IMR-90 (cell line): ENCODE measurements at places on chromosomes 1 and 21.

DNA sequence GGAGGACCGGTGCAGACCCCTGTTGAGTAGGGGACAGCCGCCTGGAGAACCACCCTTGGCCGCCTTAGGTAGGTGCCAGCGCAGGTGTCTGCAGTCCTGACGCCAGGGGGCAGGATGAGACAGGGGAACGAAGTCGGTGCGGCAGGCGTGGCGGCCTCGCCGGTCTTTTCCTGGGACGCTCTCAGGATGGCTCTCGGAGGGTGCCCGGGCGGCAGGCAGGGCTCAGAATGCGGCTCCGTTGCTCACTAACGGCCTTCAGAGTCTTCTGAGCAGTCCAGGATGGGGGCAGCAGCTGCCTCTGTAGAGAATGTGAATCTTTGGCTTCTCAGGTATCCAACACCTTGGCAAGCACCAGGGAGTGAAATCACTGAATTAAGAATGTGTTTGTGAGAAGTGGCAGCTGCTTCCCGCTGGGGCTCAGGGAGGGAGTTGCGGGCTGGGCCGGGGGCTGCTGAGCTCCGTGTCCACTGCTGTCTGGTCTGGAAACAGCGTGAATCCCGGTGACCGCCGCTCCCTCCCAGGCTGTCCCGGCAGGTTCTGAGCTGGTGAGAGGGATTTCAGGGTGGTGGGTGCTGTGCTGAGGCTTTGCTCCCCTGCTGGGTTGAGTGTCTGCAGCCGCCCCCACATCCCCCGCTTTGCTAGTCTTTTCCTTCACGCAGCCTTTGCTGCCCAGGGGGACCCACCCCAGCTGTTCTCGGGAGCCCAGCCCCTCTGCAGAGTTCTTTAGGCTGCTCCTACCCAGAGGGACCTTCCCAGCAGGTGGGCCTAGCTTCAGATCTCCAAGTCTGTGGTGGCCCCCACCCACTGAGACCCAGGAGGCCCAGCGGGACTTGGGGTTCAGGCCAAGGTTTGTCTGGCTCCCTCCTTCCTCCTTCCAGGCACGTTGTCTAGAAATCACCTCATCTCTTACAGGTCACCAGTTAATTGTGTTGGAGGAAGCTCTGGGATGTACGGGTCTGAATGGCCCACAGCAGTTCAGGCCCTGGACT is 11.1 kb upstream of the C1orf174 start:
- peak; percentile 37 for DNase-seq

GRCh38 chr1:30950700-30951099 is 42.1 kb upstream of the SDC3 start:
- no peak for DNase-seq

DNA sequence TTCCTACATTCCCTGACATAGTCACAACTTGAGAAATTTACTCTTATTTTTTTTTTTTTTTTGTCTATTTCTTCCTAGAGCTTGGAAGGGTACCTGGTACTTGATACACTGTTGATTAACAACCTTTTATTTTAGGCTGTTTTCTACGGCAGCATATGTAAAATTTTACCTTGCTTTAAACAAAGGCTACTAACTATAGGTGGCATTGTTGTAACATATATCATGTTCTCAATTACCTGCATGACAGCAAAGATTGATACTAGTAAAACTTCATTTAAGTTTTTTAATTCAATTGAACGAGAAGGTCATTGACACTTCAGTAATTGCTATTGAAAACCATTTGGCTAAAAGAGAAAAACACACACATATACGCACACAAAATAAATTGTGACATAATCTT is 238.3 kb upstream of the ESRRG start:
- DNase-seq: no peak

GRCh38 chr1:30522031-30523004 is 201.1 kb downstream of the MATN1 start:
- DNase-seq: peak; percentile 8

DNA sequence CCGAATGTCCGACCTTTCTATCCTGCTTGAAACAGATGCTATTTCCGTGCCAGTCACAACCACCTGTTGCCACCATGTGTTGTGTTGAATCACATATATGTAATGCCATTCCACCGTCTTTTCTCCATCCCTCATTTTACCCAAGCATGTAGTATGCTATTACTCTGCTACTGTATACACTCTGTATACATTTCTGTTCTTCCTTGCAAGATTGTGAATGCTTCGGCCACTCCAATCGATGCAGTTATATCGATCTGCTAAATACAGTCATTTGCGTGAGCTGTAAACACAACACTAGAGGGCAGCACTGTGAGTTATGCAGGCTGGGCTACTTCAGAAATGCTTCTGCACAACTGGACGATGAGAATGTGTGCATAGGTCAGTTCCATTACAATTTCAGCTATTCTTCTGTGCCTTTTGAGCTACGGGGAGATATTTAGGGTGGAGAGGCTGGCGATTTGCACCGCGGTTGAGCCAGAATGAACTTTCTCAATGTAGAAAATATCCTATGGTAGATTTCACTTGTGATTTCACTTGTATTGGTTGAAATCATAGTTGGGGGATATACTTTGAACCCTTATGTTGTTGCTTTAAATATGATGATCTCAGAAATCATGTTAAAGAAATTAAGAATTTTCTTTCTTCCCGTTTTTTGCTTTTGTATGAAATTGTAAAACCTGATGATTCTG is 289.8 kb downstream of the NTNG1 start:
- peak; percentile 38 for DNase-seq
